Stimulated activated CD8-positive, alpha-beta memory T cell treated with anti-CD3 and anti-CD28 coated beads, Interleukin-2, amount 100 ng/mL, for 48 hours (primary cell): ENCODE measurements at places on chromosomes 2 and 18.
A peak's percentile ranks its signal among the peaks of the same experiment; 100 is the strongest.

DNA sequence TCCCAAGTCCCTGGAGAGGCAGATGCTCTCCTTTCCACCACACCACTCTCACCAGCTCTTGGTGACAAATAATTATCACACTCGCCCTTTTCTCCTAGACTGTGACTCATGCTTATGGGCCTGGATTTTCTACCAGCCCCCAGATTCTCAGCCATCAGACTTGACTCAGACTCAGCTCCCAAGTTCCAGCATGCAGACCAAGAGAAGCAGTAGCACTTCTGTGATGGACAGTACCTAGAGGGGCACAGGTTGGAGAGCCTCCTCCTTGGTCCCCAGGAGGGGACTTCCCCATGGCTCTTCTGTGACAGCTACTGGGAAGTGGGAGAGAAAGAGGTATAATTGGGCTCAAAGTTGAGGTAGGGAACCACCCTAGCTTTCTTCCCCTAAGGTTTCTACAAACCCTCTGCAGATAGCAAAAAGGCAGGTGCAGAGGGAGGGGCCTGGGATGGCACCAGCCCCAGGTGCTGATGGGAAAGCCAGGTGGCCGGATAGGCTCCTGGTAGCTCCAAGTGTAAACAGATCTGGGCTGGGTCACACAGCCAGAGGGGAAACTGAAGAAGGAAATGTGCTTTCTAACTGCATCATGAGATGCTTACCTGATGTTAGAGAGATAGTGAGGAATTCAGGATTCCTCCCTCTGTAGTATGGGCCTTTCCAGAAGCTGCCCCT, 4.1 kb downstream of the TCF23 start:
- DNase-seq = no peak

DNA sequence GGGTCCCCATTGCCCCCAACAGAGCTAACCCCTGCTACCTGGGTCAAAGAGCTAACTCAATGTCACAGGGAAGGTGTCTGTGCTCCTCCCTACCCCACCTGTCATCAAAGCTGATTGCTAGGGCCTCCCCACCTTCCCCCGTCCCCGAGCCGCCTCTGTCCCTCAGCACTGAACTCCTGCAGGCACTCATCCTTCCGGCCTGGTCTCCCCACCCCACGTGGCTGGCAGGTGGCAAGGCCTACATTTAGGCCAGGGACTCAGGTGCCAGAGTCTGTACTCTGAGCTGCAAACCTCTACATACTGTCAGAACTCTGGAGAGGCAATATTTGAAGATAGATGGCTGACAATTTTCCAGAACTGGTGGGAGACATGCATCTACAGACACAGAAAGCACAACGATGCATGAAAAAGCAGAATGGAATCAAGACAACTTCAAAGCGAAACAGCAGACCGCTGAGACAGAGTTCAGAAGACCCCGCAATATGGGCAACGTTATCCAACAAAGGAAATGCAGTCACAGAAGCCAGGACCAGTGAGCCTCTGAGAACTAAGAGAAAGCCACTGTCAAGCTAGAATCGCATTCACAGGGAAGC, 195.8 kb downstream of the HDAC4 start:
- no peak for DNase-seq

- DNase-seq = no peak
Observed at GRCh38 chr18:11504962-11505361, 104.4 kb upstream of the SLC35G4 start.

DNA sequence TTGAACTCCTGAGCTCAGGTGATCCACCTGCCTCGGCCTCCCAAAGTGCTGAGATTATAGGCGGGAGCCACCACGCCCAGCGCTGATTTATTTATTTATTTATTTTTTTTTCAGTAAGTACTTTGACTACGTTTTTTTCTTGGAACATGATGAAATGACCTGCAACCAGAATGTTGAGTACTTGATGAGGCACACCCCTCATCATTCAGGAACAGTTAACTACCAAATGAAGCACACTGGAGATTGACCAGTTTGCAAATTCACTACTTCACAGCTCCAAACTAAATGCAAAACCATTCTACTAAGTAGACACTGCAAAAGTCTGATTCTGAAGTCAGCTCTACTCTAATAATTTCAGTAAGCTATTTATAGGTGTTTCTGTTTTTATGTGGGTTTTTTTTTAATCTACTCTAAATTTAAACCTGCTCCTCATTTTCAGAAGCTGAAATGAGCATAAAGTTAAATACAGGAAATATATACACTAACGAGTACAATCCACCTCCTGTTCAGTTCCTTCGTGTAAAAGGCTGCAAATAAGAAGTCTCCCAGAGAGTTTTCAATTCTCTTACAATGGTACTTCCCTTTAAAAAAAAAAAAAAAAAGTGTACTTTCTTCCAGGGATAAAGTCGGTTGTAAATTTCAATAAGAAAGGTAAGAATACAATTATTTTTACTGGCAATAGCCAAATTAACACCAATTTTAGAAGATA, 1.4 kb downstream of the GFPT1 start:
- DNase-seq = no peak

GRCh38 chr2:196703695-196704094, 64.2 kb downstream of the CCDC150 start:
- DNase-seq = no peak

DNA sequence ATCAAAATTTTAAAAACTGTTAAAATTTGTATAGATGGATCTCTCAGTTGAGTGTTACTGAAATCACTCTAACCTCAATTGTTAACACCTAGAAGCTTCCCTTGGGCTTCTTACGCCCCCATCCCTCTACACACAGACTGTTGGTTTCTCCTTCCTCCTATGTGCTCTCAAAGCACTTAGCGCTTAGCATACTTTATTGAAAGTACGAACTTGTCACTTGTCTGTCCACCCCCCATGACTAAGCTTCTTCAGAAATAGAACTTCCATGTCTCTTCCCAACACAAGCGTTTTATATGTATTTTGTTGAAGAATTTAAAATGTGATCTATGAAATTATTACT, 441 bp downstream of the MPHOSPH10 start:
- no peak for DNase-seq

DNA sequence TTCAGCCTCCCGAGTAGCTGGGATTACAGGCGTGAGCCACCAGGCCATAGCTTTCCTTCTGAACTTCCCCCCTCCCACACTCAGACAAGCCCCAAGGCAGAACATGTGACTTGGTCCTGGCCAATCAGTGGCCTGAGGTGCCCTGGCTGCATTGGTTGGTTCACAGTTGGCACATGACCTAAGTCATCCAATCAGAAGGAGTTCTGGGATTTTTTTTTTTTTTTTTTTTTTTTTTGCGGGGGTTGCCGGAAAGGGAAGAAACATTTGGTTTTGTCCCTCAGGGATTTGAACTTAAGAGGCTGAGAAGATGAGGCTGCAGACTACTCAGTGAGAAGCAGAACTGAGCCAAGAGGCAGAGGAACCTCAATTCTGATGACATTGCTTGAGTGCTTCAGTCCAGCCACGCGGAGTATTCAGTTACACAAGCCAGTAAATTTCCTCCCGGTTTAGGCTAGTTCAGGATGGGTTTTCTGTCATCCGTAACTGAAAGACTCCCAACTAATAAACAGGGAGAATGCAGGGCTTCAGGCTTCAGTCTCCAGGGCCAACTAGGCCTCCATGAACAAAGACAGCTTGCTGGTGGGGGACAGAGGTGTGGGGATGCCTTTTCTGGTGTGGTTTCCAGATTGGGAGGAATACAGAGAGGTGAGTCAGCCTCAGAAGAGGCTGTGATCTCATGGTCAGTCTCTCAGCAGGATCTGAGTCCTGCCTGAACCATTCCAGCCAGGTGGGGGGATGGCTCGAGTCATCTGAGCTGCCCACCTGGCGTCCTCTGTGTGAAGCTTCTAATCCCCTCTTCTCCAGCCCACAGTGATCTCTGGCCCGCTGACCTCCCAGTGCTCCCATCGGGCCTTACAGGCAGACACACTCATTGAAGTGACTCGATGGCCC, 9.2 kb downstream of the PTMA start:
- DNase-seq = no peak

GRCh38 chr2:121103960-121104359, 181.0 kb downstream of the TFCP2L1 start:
- DNase-seq = no peak

- DNase-seq = no peak
Observed at GRCh38 chr18:63191413-63191812, 128.2 kb downstream of the BCL2 start.

GRCh38 chr18:12803069-12803936, 80.7 kb downstream of the PTPN2 start:
- no peak for DNase-seq

DNA sequence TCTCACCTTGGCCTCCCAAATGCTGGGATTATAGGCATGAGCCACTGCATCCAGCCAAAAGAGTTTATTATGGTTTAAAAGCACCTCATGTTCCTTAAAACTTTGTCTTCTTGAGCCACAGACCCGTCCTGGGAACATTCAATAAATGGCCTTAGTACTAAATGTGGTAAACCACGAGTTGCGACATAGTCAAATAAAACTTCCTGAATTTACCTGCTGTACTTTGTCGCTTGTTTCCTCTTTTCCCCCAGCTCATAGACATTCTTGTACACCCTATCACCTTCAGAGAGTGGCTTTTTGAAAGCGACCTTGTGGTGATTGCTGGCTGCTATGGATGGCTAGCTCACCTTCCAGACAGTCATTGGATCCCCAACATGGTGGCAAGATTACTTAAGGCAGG, 310.4 kb downstream of the LRRTM1 start:
- DNase-seq = no peak

DNA sequence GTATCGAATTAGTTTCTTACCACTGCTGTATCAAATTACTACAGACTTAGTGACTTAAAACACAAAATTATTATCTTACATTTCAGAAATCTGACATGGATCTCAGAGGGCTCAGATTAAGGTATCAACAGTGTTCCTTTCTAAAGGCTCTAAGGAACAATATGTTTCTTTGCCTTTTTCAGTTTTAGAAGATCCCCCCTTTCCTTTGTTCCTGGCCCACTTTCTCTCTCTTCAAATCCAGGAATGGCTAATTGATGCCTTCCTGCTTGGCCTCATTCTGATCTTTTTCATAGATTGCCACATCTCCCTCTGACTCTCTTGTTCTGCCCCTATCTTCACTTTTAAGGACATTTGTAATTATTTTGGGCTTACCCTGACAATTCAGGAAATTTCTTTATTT, 65.7 kb downstream of the LRP1B start:
- no peak for DNase-seq

GRCh38 chr2:161947836-161948235, 126.2 kb downstream of the DPP4 start:
- no peak for DNase-seq

- no peak for DNase-seq
Observed at GRCh38 chr2:2777213-2777612, 446.1 kb upstream of the MYT1L start.

- no peak for DNase-seq
Observed at GRCh38 chr2:149716687-149717086, 129.1 kb upstream of the MMADHC start.

DNA sequence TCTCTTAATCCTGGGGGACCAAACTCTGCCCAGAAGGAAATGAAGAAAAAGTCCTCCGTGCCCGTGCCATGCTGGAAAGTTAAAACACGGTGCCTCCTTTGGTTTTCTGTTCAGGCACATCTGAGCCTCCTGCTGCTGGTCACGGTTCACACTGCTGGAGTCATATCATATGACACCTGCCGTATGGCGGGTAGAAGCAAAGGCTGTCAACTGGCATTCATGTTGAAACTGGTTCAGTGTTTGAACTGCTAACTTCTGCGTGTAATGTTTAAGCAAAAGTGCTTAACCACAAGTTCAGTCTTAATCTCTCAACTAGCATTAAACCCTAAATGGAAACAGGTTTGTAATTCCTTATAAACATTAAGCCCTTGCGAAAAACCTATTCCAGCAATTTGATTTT, 3.1 kb downstream of the STK39 start:
- peak; percentile 27 for DNase-seq

- DNase-seq = no peak
Observed at GRCh38 chr2:109377976-109378375, 235.8 kb downstream of the SEPTIN10 start.
